Activated naive CD8-positive, alpha-beta T cell treated with anti-CD3 and anti-CD28 coated beads, Interleukin-2, amount 50 U/mL, for 24 hours (primary cell): ENCODE measurements at places on chromosomes 7 and 10.

DNA sequence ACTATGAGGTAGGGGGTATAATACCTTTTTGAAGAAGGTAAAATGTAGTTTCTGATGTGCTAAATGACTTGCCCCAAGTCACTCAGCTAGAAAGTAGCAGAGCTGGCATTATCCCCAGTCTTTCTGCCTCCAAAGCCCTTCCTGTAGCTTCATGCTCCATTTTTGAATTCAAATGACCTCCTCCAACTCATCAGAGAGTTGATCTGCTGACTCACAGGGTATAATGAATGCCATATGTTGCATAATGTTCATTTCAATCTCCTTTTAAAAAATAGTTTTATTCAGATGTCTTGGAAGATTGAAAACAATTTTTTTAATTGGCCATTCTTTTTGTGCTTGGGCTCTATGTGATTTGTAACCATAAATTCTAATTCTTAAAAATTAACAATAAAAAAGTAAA, 272.8 kb upstream of the IMMP2L start:
- DNase-seq: no peak

GRCh38 chr7:22846961-22847360, 24.3 kb upstream of the TOMM7 start:
- no peak for DNase-seq

DNA sequence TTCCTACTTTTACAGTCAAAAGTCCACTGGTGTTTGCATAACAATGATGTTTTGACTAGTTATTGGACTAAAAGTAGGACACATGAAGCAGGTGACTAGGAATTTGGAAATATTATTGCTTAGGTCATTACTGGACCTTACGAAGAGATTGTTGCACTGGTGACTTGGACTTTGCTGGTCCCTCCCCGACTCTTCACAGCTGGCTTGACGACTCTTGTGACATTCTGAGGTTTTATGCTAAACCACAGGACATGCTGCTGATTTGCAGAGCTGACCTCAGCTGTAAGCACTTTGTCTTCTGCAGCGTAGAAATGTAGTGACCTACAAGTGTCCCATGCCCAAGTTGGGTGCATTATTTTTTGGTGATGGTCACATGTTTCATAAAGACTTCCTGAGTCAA, 21.9 kb downstream of the PCBD1 start:
- no peak for DNase-seq

DNA sequence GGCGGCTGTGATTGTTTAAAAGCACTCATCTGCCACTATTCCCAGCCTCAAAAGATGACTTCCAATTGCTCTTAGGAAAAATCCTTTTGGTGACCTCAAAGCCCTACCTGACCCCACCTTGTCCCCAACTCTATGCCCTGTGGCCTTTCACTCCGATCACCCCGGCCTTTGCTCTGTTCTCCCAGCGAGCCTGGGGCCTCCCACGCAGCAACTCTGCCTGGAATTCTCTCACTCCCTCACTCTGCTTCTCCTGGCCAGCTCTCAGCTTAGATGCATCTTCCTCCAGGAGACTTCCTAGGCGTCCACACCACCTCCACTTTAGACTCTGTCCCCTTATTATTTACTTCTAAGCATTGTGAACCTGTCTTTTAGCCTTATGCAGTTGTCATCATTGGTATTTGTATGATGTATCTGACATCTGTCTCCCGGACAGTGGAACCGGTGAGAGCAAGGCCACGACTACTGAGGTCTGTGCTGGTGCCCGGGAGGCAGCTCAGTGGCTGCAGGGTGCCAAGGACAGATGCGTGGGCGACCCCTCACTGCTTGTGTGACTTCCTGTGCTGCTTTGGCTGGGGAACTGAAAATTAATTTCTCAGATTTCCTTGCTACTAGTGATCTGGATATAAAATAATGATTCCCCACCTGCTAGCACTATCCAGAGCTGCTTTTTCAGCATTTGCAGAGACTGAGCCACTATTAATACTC, 63.0 kb downstream of the PIP4K2A start:
- DNase-seq: peak; percentile 63

DNA sequence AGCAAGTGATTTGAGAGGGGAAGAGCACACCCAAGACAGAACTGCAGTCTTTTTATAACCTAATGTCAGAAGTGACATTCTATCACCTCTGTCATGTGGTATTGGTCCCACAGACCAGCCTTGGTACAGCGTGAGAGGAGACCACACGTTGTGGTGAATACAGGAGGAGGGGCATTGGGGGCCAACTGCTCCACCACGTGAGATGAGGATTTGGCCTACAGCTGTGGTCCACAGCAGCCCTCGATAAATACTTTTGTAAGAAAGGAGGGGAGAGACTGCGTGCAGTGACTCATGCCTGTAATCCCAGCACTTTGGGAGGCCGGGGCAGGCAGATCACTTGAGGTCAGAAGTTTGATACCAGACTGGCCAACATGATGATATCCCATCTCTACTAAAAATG, 243.1 kb downstream of the FGFR2 start:
- DNase-seq: no peak

DNA sequence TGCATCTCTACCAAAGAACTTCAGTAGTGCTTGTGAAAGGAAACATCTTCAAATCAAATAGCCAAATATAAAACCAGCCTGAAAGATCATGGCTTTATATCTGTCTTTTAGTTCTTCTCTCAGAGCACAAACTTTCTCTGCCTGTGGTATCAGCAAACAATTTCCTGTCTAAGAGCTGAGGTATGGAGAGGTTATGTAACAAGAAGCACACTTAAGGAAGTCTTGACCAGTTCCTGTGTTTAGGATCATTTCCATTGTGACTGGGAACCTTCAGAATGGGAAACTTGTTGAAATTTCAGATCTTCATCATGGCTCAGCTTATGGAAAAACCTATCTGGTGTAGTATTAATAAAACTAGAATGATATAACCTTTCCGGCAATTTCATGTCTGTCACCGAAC, 148.8 kb downstream of the MBL2 start:
- DNase-seq: no peak

- no peak for DNase-seq
These were observed 173.6 kb downstream of the PTPRN2 start for GRCh38 chr7:158414002-158414401.

GRCh38 chr7:17912536-17913235, 27.6 kb downstream of the SNX13 start:
- no peak for DNase-seq
